ENCODE measurements at places on chromosomes 4 and X.

GRCh38 chr4:15420642-15421041 lies 7.2 kb upstream of the C1QTNF7 start:
- peak; percentile 62 for DNase-seq

DNA sequence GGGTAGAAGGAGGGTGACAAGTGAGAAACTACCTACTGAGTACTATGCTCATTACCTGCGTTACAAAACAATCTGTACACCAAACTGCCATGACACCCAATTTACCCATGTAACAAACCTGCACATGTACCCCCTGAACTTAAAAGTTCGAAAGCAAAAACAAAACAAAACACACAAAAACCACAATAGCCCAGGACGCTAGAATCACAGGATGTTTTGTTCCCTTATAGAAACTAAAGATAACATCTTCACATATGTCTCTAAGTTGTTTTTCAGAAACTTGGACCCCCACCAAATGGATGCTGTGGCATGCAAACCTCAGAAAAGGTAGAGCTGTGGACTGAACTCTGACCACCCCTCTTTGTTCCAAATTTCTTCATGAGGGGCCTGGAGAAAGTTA lies 25.2 kb upstream of the PNMA5 start:
- DNase-seq: no peak

- peak; percentile 29 for DNase-seq
These were observed 345.1 kb upstream of the TACR3 start for GRCh38 chr4:104064646-104065577.

DNA sequence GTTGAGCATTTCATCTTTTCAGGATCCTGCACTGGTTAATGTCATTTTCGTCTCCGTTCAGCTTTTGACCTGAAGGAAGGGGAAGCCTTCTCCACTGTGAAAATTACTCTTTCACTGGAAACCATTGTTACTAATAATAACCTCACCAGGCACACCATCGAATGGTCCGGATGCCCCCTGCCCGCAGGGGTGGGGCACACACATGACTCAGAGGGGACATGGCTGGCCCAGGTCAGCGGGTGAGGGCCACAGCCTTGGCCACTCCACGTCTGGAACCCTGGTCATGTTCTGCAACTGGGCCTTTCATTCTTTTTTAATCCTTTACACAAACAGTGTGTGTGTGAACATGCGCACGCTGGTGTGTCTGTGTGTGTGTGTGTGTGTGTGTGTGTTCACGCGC lies 191.8 kb downstream of the BCOR start:
- DNase-seq: no peak

GRCh38 chrX:65720381-65720964 lies 53.0 kb downstream of the MSN start:
- no peak for DNase-seq

- peak; percentile 78 for DNase-seq
These were observed at the start of gene CLGN for GRCh38 chr4:140427106-140427918. Gene CLGN (minus strand): TSS chr4:140427648. CDS start chr4:140413078, 14,570 bp downstream.

DNA sequence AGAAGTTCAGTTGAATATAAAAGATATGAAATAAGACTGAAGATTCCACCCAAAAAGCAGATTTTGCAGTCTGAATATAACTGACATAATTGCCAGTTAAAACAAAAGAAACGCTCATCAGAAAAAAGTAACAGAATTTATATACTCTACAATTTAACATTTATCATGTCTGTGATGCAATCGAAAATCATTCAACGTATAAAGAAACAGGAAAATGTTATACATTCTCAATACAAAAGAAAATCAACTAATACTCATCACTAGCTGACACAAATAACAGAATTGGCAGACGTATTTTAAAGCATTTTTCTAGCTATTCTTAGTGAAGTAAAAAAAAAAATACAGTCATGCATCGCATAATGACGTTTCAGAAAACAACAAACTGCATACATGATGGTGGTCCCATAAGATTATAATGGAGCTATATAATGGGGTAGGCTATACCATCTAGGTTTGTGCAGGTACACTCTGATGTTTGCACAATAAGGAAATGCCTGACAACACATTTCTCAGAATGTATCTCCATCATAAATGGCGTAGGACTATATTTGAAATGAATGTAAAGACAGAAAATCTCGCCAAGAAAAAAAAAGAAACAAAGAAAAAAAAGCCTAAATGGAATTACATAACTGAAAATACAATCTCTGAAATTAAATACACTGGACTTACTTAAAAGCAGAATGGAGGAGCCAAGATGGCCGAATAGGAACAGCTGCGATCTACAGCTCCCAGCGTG lies 34.3 kb downstream of the OR13H1 start:
- DNase-seq: no peak

DNA sequence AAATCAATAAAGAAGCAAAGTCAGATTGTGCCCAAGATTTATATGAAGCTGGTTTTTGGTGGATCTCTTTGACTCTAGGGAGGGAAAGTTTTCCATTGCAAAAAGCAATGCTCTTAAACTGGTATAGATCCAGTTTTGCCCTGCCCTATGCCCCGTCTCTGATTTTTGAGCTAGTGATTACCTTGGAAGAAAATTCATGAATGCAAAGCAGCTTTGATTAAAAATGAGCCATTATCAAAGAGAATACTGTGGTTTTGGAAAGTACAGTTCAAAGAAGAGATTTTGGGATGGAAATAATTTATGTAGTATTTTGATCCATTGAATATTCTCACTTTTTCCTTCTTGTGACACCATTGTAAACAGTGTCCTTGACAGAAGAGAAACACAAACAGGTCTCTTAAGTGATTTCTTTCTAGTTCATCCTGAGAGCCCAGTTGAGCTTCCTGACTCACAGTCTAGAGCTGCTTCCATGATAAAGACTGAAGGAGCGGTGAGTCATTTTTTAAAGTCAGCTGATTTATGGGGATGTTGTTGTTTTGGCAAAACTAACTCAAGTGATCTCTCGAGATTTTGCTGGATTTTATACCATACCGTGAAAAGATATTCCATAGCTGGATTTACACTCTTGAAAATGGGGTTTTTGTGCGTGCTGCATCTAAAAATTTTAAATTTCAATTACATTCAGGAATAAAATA lies 76.7 kb downstream of the AFF1 start:
- DNase-seq: peak; percentile 82

DNA sequence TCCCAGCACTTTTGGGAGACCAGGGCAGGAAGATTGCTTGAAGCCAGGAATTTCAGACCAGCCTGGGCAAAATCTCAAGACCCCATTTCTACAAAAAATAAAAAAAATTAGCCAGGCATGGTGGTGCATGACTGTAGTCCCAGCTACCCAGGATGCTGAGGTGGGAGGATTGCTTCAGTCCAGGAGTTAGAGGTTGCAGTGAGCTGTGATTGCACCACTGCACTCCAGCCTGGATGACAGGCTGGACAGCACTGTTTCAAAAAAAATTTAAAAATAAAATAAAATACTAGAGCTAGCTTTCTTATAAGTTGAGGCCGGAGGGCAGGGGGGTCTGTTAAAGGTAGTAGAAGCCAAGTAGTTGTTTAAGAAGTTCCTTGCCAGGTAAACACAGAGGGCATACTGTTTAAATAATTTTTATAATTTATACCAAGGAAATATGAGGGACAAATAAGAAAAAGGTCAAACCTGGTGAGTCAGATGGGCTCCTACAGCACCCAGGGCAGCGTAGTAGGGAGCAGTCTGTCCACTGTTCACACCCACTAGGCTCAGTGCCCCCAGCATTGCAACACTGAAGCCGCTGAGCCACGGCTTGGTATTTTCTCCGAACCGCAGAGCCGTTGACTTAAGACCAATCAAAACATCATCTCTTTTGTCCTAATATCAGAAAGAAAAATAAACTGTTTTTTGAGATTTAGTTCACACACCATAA lies 17.3 kb downstream of the COQ2 start:
- DNase-seq: peak; percentile 83

- peak; percentile 93 for DNase-seq
These were observed 342.4 kb downstream of the BCOR start for GRCh38 chrX:39755143-39756032.

DNA sequence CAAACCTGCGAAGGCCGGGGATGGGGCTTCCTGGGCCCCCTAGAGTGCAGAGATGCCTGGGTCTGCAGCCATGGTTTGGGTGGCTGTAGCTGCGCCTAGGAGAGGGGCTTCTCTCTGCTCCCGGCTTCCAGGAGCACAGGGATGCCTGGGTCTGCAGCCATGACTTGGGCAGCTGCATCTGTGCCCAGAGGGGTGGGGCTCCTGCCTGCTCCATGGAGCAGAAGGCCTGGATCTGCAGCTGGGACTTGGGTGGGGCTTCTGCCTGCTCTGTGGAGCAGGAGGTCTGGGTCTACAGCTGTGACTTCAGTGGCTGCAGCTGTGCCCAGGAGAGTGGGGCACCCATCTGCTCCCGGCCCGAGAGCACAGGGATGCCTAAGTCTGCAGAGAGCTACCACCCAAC lies 20.8 kb downstream of the SPON2 start:
- no peak for DNase-seq

GRCh38 chr4:20816287-20816686 lies 116.0 kb downstream of the PACRGL start:
- DNase-seq: no peak

- no peak for DNase-seq
These were observed at the start of gene CLDN24 for GRCh38 chr4:183322326-183322725. Gene CLDN24 (minus strand): TSS chr4:183322426. CDS start chr4:183322426, 0 bp downstream.

GRCh38 chr4:167109859-167110258 lies 124.4 kb downstream of the SPOCK3 start:
- no peak for DNase-seq

- no peak for DNase-seq
These were observed 124.0 kb upstream of the ZCCHC13 start for GRCh38 chrX:74179990-74180389.

GRCh38 chr4:165909947-165910346 lies 36.9 kb downstream of the TLL1 start:
- no peak for DNase-seq

DNA sequence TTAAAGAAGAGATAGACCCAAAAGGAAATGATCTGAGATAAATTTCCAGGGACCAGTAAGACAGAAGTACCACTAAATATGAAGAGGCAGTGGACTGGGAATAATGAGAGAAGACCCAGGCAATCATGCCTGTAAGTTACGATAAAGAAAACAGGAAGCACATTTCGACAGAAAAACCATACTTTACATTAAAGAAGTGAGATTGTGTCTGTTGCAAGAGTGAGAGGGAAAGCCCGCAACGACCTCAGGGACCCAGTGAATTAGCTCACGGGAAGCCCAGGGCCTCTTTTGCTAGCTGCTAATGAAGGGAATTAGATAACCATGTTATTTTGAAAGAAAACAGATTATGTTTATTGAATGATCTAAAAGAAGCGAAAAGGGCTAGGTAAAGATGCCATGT lies 28.9 kb upstream of the ACSL1 start:
- no peak for DNase-seq

- peak; percentile 54 for DNase-seq
These were observed 481 bp downstream of the UTP3 start for GRCh38 chr4:70688795-70689231.

GRCh38 chr4:70749313-70749712 lies 27.5 kb downstream of the RUFY3 start:
- no peak for DNase-seq

- DNase-seq: no peak
These were observed 17.3 kb downstream of the F8A3 start for GRCh38 chrX:155441097-155441496.

DNA sequence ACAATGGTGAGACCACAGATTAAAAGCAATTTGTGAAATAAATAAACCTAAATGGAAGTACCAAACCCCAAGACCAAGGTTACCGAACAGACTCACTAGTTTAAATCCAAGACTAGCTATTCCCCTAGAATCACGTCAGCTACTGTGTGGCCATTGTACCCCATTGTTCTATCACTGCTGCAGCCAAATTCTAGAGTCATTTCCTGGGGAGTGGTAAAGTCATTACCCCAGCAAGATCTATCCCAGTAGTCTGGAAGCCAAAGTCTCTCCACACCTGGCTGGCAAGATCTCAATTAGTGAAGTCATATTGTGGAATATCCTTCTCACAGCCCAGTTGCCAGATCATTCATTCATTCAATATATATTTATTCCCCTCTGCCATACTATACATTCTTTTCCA lies 67.5 kb downstream of the PHOX2B start:
- DNase-seq: no peak

DNA sequence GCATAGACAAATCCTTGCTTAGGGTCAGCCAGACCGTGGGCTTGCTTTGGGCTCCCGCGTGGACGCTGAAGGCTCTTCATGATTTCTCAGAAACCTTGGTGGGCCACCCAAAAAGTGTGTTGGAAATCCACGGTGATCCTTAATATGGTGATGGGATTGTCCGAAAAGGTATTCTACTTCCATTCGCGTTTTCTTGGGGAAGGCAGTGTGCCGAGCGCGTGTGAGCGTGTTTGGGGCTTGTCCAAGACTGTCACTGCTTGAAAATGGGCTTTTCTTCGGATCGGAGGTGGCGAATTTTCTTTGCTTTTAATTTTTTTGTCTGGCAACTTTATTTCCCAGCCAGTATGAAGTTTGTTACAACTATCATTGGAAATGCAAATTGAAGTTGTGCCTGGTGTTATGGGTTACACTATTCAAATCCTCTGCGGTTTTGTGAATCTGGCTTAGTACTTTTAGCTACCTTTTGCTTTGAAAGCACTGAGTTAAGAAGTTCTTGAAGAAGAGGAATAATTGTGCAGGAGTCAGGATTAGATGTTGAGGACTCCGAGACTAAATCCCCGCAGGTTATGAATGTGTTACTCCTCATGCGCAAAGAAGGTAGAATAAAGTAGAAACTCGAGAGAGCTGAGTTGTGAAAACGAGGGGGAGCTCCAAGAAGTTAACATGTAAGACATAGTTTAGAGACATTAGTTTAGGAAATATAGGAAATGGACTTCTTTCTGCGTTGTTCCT lies 3.2 kb downstream of the SPRY1 start:
- peak; percentile 54 for DNase-seq

GRCh38 chr4:140251571-140251970 lies 97.6 kb upstream of the MAML3 start:
- no peak for DNase-seq

DNA sequence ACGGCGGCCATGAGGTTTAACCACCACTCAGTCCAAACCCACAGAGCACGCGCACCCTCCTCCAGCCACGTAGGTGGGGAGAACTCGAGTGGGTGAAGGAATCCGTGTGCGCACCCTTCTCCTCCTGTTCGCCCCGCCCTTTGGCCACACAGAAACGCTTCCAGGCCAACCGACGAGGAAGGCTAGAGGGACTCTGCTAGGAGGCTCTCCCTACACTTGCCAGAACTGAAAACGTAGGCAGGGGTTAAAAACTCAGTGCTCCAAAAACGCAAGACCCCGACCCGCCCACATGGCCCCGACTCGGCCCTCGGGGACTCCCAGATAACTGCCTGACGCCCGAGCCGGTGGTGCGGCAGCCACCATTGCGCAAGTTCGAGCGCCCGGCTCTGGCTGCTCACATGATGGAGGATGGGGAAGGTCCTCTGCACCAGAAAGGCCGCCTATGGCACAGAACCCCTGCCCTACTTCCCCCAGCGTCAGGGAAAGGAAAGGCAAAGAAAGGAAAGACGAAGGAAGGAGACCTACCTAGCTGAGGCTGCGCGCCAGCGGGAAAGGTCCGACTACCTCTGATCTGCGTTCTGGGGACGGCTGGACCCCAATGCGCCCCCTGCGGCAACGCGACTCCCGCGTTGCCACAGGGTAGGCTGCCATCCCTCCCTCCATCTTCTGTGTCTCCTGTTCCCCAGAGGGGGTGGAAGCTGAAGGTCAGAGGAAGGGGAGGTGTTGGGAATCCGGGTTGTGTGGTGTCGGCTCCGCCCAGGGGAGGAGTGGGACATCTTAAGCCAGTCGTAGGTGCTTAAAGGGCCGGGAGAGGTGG lies 201.9 kb upstream of the AGTR2 start:
- DNase-seq: peak; percentile 65

Measured in adipocyte (in vitro differentiated cells).